SK-N-SH treated with all-trans-retinoic acid at 6 μM for 48 hours (cell line): ENCODE measurements at places on chromosomes 11 and 22.

DNA sequence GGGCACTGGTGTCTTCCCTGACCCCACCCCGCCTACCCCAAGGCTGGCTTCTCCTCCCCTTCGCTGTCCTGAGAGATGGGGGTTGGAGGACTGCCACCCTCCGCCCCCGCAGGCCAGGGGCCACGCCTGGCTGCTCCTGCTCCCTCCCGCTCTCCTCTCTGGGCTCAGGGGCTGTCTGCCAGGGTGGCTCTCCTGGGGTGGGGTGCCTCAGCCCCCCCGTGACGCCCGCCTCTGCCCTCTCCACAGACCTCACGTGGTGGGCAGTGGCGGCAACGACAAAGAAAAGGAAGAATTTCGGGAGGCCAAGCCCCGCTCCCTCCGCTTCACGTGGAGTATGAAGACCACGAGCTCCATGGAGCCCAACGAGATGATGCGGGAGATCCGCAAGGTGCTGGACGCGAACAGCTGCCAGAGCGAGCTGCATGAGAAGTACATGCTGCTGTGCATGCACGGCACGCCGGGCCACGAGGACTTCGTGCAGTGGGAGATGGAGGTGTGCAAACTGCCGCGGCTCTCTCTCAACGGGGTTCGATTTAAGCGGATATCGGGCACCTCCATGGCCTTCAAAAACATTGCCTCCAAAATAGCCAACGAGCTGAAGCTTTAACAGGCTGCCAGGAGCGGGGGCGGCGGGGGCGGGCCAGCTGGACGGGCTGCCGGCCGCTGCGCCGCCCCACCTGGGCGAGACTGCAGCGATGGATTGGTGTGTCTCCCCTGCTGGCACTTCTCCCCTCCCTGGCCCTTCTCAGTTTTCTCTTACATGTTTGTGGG lies 8.1 kb downstream of the RCOR2 start:
- no peak for ATAC-seq

GRCh38 chr11:36458129-36458915 lies 51.8 kb downstream of the TRAF6 start:
- no peak for ATAC-seq

DNA sequence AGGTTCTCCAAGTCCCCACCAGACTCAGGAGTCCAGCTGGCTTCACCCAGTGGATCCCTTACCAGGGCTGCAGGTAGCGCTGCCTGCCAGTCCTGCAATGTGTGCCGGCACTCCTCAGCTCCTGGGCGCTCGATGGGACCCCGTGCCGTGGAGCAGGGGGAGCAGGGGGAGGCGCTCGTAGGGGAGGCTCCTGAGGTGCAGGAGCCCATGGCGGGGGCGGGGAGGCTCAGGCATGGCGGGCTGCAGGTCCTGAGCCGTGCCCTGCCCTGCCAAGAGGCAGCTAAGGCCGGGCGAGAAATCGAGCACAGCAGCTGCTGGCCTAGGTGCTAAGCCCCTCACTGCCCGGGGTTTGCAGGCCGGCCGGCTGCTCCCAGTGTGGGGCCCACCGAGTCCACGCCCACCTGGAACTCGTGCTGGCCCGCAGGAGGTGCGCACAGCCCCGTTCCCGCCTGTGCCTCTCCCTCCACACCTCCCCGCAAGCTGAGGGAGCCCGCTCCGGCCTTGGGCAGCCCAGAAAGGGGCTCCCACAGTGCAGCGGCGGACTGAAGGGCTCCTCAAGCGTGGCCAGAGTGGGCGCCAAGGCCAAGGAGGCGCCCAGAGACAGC lies 792.9 kb upstream of the CCDC179 start:
- ATAC-seq = no peak

GRCh38 chr11:123188508-123189165 lies 6.4 kb downstream of the CLMP start:
- peak; percentile 74 for ATAC-seq

DNA sequence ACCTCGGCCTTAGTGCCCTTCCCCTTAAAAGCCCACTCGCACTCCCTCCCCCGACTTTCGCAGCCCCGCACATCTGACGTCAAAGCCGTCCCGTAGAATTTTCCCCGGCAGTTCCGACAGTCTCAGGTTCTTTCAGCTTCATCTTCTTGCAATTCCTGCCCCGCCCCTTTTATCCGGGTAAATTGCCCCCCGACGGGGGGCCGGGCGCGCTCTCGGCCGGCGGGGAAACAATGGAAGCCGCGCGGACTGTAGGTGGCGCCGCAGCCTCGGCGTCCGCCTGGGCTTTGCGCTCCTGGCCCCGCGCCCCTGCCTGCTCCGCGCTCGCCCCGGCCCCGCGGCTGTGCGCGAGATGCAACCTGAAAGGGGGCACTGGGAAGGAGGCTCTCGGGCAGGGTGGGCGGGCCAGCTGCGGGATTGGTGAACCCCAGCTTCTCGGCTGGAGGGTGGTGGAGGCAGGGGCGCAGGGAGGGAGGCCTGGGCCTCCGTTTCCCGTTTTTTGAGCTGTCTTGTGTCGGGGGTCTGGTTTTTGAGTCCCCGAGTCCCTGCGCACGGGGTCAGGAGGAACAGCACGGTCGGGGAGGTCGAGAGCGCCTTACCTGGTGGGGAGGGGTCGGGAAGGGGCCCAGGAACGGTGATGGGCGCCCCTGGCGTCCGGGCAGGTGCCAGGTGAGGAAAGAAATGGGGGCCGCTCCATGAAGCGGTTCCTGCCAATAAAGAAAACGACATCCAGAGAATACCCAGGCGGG lies 859 bp upstream of the FGF19 start:
- ATAC-seq = peak; percentile 70

- peak; percentile 59 for ATAC-seq
These were observed 2.3 kb downstream of the SHANK3 start for GRCh38 chr22:50674606-50675552.

- ATAC-seq = peak; percentile 24; the same call in 1 of the 3 replicates
These were observed 55.2 kb downstream of the RELT start for GRCh38 chr11:73431396-73431795.

DNA sequence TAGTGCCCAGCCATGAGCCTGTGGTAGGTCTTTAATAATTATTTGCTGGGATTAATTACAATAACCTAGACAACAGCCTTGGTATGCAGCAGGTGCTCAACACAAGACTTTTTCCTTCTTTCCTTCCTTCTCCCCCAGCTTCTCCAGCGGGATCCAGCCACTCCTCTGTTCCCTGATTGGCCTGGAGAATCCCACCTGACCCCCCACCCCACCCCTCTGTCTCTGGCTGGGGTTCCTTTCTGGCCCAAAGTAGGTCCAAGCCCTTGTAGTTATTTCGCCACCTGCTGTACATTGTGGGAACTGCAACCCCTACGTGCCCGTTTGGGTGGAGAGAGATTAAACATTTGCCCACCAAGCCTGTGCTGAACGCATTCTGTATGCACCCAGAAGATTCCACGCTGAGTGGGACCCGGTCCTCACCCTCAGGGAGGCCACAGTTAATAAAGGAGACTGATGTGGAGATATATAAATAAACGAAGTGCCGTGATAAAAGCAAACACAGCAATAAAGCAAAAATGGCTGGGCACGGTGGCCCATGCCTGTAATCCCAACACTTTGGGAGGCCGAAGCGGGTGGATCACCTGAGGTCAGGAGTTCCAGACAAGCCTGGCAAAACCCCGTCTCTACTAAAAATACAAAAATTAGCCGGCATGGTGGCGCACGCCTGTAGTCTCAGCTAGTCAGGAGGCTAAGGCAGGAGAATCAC lies 32.1 kb upstream of the DGKZ start:
- peak; percentile 96 for ATAC-seq

DNA sequence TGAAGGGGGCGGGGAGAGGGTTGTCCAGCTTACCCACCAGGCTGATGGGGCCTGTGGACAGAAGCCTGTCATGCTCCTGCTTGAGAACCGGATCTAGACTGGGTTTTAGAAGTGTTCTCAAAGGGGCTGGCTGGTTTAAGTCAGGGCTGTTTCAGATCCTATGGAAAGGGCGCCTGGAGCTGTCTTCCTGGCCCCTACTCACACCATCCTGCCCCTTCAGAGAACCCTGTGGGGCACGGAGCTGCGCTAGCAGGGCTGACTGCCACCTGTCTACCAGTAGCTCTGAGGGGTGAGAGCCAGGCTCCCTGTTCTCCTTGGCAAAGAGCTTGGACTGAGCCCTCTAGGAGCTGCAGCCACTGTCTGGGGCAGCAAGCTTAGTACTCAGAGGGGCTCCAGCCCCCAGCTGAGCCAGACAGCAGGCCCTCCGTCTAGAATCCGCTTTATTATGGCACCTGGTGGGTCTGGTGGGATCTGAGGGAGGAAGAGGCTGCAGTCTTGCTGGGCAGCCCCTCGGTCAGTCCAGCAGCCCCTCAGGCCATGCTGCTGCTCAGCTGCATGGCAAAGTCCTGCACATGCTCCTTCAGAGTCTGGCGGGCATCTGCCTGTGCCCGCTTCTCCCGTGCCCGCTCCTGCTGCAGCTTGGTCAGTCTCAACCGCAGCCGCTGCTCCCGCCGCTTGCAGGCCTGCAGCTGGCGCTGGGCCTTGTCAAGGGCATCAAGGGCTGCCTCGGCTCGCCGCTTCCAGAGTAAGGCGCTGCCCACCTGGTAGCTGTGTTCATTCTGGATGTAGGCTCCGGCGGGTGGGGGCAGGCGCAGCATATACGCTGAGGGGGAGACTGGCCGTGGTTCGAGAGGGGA lies 2.3 kb downstream of the THAP7 start:
- ATAC-seq = no peak

DNA sequence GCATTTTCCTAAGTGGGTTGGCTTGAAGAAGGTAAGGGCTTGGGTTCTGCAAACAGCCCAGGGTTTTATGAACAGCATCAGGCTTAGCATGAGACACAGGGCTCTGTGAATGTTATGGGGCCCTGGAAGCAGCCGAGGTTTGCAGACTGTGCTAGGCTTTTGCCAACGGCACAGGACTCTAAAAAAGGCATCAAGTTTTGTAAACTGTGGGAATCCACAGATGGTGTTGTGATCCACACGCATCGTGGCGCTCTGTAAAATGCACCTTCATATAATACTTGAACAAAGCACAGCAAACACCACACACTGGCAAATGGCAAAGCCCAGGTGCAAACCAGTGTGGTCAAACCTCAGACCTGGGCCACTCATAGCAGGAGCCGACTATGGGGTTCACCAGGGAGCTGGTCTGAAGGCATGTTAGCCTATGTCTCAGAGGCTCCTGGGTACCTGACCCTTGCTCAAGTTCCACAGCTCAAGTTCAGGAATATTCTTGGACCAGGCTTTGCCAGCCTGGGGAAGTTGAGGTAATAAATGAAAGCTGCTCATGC lies 2.4 kb upstream of the SLCO2B1 start:
- ATAC-seq = no peak

- ATAC-seq = peak; percentile 64
These were observed 500 bp upstream of the ADSL start for GRCh38 chr22:40345815-40346184.

GRCh38 chr11:94928117-94928990 lies 45.0 kb downstream of the CWC15 start:
- ATAC-seq = no peak

DNA sequence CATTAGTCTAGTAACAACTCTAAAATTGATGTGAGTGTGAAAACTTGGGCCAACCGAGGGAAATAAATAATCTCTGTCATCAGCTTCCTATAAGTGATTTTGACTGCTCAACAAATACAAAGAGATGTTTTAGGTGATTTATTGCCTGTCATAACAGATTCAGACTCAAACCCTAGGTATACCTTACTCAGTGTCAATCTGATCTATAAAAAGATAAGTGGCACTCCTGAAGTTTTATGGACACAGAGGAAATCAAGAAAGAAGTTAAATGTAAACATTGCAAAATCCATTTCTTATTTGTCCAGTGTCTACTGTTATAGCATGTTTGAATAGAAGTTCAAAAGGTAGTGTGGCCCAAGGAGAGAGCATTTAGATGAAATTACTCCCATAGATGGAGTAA lies 30.4 kb upstream of the TYR start:
- ATAC-seq = no peak

GRCh38 chr11:11456866-11457265 lies 103.8 kb upstream of the CSNK2A3 start:
- no peak for ATAC-seq

GRCh38 chr22:41598081-41598480 lies 8.4 kb upstream of the PMM1 start:
- peak; percentile 91 for ATAC-seq

GRCh38 chr11:15580056-15580774 lies 465.5 kb downstream of the INSC start:
- no peak for ATAC-seq

DNA sequence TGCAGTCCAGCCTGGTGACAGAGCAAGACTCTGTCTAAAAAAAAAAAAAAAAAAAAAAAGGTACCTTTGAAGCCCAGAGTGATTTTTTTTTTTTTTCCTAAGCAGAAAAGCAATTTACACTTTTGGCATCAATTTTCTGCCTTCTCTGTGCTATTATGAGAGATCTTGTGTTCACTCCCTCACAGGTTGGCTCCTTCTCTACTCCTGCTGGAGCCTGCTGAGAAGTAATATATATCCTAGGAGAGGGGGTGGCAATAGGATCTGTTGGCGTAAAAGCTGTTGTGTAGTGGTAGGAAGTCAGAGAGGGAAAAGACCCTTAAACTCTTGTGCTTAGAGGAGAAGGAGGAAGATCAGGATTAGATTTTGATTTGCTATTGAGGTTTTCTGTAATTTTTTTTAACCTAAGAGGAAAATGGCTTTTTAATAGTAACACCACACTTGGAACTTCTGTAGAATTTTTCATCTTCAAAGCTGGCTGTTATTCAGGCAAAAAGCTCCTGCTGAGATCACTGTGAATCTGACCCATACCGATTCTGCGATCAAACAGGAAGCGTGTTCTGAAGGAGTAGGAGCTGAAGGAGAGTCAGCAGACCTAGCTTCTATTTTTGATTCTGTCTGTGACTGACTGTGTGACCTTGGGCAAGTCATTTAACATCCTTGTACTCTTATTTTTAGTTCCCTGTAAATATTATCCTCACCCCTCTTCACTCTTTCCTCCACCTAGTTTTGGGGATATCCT lies 77.7 kb downstream of the TRIM44 start:
- ATAC-seq = no peak

DNA sequence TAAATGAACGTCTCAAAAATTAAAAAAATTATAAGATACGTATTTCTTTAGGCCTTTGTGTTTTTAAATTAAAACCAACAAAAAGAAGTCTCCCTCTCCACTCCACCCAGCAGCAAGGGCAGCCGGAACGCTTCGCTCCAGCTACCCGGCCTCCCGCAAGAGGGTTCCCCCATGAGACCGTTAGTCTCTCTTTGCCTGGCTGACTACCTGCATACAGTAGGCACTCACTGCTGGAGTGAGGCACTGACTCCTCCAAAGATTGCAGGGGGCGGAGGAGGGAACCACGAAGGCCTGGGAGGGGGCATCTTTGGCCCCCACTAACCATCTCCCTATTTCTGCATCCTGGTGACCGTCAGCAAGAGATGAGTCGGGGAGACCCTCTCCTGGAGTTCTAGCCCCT lies 10.1 kb downstream of the CBX6 start:
- ATAC-seq = no peak

GRCh38 chr11:17526326-17526725 lies 17.9 kb downstream of the USH1C start:
- ATAC-seq = no peak

DNA sequence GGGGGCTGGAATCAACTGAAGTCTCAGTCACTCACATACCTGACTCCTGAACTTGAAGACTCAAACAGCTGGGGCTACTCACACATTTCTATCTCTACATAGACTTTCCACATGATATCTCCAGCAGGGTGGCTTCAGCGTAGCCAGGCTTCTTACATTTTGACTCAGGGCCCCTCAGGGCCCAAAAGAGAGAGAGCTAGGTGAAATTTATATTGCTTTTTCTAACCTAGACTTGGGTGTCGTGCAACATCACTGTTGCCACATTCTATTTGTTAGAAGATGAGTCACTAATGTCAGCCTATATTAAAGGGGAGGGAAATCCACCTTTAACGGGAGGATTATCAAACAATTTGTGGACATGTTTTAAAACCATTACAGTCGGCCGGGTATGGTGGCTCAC lies 71.9 kb upstream of the RRM1 start:
- ATAC-seq = no peak

- no peak for ATAC-seq
These were observed 261.3 kb upstream of the ARHGAP20 start for GRCh38 chr11:110973401-110973980.

- no peak for ATAC-seq
These were observed 135.4 kb downstream of the METTL15 start for GRCh38 chr11:28243581-28243980.
